ENCODE measurements at places on chromosomes 6 and 20.

DNA sequence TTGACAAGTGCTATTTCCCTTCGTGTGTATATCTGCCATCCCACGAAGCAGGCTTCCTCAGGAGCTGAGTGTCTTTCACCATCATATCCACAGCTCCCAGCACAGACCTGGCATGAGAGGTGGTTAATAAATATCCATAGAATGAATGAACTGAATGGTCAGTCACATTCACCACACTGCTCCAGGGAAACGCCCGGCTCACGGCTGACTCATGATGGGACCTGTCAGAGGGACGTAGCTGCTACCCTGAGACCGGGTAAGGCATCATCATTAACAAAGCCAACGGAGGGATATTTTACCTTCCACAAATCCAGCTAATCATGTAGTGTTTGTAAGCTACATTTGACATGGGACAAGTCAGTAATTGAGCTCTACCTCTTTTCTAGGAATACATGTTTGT is 12.5 kb downstream of the AGPAT4 start:
- DNase-seq, result no peak

GRCh38 chr6:80133020-80133419 is 26.5 kb downstream of the BCKDHB start:
- peak; percentile 32 for DNase-seq

DNA sequence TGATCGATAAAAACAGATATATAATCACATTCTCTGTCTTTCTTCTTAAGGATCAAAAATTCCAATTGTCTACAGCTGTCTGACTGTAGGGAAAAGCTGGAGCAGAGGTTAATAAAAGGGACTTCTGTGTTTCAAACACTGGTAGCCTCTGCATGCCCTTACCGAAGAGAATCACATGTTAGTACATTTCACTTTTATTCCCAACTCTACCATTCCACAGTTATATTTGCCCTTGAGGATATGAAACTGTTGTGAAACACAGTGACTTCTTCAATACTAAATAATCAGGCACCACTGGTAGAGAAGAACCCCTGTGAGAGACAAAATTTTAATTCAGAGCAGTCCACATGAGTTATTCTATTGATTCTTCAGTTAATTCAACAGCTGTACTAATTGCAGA is 1187.3 kb upstream of the CITED2 start:
- DNase-seq, result no peak

GRCh38 chr20:55515832-55516231 is 489.5 kb downstream of the CBLN4 start:
- peak; percentile 78 for DNase-seq

- no peak for DNase-seq
Measured at GRCh38 chr6:282177-282866, 10.0 kb upstream of the DUSP22 start.

DNA sequence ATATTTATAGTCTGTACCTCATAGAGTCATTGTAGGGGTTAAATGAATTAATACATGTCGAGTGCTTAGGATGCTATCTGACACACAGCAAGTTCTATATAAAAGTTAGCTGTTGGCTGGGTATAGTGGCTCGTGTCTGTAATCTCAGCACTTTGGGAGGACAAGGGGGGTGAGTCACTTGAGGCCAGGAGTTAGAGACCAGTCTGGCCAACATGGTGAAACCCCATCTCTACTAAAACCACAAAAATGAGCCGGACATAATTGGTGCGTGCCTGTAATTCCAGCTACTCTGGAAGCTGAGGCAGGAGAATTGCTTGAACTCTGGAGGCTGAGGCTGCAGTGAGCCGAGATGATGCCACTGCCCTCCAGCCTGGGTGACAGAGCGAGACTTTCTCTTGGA is 222.9 kb downstream of the UBE3D start:
- DNase-seq, result no peak

GRCh38 chr6:156557251-156557910 is 219.8 kb upstream of the ARID1B start:
- no peak for DNase-seq

DNA sequence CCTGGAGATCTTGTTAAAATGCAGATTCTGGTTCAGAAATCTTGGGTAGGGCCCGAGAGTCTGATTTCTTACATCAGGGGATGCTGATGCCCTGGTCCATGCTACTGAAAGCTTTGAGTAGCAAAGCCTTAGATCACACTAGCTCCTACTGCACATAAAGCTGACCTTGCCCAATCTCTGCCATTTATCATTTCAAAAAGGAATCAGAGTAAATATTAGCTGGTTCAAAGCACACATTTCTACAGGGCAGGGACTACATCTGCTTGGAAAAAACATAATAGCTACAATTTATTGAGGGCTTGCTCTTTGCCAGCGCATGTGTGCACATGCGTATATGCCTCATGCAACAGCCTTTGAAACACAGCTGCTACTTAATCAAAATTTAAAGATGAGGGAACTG is 440.4 kb upstream of the ARID1B start:
- DNase-seq, result no peak

GRCh38 chr6:164035900-164036485 is 621.5 kb downstream of the QKI start:
- peak; percentile 26 for DNase-seq

DNA sequence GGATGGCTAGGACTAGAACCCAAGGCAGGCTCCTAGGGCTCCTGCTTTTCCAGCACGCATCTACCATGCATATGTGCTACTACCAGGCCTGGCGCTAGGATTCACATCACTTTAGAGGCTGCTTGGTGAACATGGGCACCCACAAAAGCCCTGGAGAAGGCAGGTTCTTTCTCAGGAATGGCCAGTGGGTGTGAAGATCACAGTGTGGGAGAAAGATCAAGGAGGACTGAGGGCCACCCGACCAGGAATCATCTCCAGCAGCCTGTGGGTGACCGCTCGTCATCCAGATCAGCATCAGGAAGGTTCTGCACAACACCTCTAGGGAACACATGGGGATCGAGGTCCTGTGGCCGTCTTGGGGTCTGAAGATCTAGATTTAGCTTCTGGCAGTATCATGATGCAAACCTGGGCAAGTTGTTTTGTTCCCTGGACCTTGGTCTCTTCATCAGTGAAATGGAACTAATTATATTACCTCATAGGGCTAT is 27.3 kb downstream of the SRSF3 start:
- no peak for DNase-seq

- DNase-seq, result no peak
Measured at GRCh38 chr20:60803335-60804055, 448.6 kb upstream of the CDH4 start.

GRCh38 chr6:119274197-119274595 is 75.4 kb downstream of the MAN1A1 start:
- no peak for DNase-seq

DNA sequence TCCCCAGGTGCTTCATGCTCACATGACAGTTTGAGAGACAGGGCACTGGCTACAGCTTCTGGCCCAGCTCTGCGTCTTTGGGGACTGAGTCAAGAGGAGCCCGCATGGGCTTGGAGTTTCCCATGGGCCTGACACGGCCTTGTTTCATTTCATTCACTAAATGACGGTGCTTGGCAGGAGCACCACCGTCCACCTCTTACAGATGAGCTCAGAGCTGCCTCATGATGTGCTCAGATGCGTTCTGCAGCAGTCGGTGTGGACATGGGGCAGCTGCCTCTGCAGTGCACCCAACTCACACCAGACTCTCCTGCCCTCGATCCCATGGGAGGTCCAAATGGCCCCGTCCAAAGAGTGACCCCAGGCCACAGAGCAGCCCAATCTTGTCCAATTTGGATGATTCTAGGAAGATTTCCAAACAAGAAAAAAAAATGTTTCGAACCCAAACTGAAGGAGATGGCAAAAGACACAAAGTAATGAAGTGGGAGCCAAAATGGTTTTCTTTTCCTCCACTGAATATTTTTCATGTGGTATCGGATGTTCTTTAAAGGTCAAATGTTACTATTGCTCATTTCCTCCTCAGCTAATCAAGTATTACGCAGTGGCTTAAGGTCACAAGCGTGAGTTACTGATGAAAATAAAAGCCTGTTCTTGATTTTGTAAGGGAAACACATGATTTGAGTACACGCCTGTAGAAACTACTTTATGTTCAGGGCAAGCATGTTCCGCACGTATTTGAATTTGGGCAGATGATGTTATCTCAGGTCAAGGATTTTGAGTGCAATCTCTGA is 524.2 kb downstream of the CDH26 start:
- DNase-seq, result no peak

DNA sequence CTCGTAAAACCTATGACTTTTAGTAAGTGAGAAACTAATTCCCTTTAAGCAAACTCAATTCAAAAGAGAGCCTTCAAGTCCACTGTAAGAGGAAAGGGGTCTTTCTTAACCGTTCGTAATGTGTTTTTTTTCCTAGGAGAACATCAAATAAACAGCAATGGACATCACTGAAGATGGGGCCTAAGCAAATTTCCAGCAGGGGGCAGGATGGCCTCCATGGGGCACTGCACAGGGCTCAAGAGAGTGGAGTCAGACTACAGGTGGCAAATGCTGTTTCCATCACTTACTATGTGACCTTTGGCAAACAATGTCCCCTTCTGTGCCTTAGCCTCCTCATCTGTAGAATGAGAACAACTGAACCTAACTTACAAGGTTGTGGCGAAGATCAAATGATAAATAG is 88.7 kb downstream of the ARHGAP18 start:
- no peak for DNase-seq

DNA sequence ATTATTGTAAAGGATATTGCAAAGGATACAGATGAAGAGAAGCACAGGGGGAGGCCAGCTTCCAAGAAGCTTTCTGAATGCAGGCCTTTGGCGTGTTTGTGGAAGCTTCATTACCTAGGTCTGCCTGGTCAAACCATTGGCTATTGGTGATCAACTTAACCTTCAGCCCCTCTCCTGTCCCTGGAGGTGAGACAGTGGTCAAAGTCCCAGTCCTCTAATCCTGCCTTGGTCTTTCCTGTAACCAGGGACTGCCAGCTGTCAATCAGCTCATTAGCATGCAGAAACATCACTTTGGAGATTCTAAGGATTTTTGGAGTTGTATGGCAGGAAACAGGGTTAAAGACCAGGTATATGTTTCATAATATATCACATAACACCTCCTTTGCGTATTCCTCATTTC is 13.0 kb downstream of the RIN2 start:
- no peak for DNase-seq

DNA sequence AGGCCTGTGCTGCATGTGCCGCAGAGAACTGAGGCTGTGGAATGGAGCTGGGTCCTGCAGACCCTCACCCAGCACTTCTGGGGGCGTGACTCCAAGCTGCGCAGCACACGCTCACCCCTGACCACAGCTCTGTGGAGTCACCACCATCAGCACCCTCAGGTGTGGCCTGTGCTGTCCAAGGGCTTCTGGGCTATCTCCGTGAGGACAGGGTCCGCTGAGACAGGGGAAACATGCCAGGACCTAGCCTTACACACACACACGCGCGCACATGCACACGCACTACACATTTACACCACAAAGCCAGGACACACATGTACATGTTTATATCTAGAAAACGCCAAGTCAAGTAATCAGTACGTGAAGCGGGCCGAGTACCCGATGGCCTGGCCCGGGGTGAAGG is 26.8 kb upstream of the TCFL5 start:
- DNase-seq, result no peak

- no peak for DNase-seq
Measured at GRCh38 chr6:104418125-104418524, 441.6 kb downstream of the HACE1 start.

DNA sequence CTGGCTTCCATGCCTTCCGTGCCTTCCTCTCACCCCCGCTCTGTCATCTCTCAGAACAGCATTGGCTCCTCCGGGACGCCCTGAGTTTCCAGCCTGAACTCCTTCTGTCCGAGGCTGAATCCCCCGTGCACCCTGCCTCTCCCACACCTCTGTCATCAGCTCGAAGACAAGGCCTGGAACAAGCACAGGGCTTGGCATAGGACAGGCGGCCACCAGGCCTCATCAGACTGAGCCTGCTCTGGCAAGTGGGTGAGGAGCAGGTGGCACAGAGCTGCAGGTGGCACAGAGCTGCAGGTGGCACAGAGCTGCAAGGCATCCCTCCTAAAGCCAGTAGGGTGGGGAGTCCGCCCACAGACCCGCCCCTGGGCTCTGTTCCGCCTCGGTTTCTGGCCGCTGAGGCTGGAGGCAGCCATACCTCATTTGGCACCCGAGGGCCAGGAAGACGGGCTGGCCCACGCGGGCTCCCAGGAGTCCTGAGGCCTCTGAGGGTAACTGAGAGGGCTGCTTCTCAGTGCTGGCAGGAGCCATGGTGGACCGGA is 60.2 kb downstream of the EZR start:
- no peak for DNase-seq

- no peak for DNase-seq
Measured at GRCh38 chr20:34062570-34063482, 49.2 kb downstream of the EIF2S2 start.

DNA sequence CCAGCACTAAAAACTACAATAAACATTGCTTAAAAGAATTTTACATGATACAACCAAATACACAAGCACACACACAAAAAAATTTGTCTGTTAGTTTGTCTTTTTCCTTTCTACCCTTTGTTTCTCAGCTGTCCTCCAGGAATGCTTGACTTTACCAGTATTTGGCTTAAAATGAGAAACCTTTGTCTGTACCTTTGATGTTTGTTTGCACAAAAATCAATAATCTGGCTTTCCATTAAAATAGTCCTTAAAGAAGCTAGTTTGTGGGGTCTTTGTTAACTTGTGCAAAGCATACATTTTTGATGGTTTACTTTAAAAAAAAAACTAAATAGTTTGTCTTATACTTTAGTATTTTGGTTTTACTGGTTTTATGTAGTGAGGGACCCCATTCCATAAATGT is 49.3 kb downstream of the RPRD1B start:
- no peak for DNase-seq

DNA sequence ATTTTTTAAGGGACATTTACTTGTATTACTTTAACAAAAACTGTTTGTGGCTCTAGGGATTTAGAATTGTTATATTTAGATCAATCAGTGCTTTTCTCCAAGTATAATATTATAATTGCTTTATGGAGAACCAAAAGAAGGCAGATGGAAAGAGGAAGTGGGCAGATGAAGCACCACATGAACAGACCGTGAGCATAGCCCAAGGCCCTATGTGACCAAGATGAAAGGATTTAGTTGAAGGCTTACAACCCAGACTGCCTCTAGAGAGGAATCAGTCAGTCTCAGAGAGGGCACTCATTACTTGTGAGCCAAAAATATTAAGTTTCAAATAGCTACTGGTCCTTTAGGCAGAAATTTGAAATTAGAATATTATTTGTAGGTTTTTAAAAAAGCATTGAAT is 102.3 kb upstream of the IMPG1 start:
- no peak for DNase-seq

- peak; percentile 35 for DNase-seq
Measured at GRCh38 chr6:4637691-4638433, 138.3 kb upstream of the CDYL start.

GRCh38 chr6:2193931-2194330 is 51.5 kb downstream of the GMDS start:
- DNase-seq, result no peak

- DNase-seq, result no peak
Measured at GRCh38 chr20:43953919-43954592, 39.4 kb downstream of the TOX2 start.

- DNase-seq, result no peak
Measured at GRCh38 chr20:33821270-33821836, 10.2 kb downstream of the CHMP4B start.

GRCh38 chr6:138018297-138018696 is 88.9 kb downstream of the PERP start:
- DNase-seq, result no peak

GRCh38 chr6:159890201-159890600 is 587 bp upstream of the MAS1 start:
- no peak for DNase-seq

Measured in RWPE1 (cell line).